ENCODE measurements at places on chromosomes 5 and 9.

DNA sequence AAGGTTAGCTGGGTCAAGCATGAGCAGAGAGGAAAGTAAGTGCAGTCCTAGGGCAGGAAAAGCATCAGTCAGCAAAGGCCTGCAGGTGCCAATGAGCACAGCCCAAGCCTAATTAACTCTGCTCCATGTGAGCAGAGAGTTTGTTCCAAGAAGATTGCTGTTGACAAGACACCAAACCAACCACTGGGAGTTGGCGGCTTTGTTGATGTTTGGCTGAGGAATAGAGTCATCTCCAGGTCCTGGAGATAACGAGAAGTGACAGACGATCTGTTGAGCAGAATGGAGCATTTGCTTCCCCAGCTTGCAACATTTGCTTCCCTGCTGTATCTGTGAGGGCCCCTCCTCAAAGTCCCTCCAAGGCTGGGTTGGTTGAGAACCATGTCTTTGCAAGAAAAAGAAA lies 68.2 kb downstream of the FAM114A2 start:
- DNase-seq = no peak

- no peak for DNase-seq
Observed at GRCh38 chr9:134854541-134854981, 26.0 kb upstream of the FCN2 start.

GRCh38 chr9:87063871-87064270 lies 116.6 kb upstream of the GAS1 start:
- DNase-seq = no peak

- no peak for DNase-seq
Observed at GRCh38 chr5:40828021-40828631, 6.9 kb downstream of the RPL37 start.

Measured in stimulated activated CD4-positive, alpha-beta T cell treated with anti-CD3 and anti-CD28 coated beads, Interleukin-1b, Interleukin-23, amount 100 ng/mL, for 4 hours (primary cell).